ENCODE measurements at places on chromosomes 6 and 20. TPM values are rescaled to one million over a fixed set of nuclear protein-coding genes. Genes with fewer than 3 reads are reported as not detected.

KIF25 gene
- not detected for total RNA-seq

TGM3 gene
- total RNA-seq: not detected

LTB gene
- total RNA-seq: 2.2 TPM

CLDN20 gene
- total RNA-seq: not detected

SCUBE3 gene
- total RNA-seq: 0.53 TPM

CD24 gene
- total RNA-seq: 0.92 TPM

TUBB1 gene
- not detected for total RNA-seq

TMEM14A gene
- 29.8 TPM for total RNA-seq

ULBP1 gene
- 0.11 TPM for total RNA-seq

RIMS1 gene
- total RNA-seq: 0.67 TPM

SMPDL3A gene
- total RNA-seq: 2.4 TPM
